Skeletal muscle cell (primary cell): ENCODE measurements at places on chromosomes 4 and X.

DNA sequence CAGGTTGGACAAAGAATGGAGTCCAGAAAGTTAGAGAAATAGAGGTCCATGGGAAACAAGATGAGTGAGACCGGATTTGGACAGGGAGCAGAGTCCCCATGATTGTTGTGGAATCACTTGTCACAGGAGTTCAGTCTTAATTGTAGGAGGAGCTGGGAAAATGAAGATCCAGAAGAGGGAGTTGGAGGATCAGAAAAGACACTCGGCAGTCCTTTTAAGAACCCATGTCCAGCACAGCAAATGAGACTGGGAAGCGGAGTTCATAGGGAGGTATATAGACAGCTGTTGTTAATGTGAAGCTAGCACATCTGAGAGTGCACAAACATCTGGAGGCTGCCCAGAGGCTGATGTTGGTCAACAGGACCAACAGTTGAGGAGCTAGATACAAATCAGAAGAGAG is 111.4 kb upstream of the RXFP1 start:
- DNase-seq, result no peak

GRCh38 chrX:108245462-108245861 is 153.9 kb downstream of the ATG4A start:
- DNase-seq, result no peak

DNA sequence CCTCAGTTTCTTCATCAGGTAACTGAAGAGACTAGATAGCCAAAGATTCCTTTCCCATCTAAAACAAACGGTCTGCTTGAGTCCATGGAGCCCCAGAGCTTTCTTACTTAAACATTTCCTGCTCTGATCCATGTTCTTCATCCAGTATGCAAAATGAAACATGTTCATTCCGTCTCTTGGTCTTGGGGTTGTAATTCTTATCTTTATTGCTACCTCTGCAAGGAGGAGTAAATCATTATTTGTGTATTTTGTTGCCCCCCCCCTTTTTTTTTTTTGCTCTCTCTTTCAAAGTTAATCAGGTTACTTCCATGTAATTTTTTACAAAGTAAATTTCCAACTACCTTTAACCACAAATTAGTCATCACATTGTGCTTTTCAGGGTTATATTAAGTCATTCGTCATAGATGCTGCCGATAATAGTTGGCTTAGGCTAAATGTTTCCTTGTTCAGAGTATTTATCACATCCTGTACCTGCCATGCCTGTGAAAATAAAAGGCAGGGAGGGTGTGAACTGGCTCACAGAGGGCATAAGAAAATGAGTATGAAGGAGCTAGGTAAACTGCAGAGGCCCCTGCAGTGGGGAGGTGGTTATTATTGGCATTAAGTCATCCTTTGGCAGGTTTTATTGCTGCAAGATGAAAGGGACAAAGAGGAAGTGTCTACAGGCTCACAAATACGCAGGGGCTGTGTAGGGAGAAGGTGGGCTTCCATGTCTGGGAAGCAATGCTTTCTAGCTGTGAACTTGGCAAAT is 76.7 kb upstream of the HS3ST1 start:
- DNase-seq, result no peak

- peak; percentile 58 for DNase-seq
Measured at GRCh38 chr4:48331577-48332330, 9.6 kb upstream of the SLAIN2 start.

DNA sequence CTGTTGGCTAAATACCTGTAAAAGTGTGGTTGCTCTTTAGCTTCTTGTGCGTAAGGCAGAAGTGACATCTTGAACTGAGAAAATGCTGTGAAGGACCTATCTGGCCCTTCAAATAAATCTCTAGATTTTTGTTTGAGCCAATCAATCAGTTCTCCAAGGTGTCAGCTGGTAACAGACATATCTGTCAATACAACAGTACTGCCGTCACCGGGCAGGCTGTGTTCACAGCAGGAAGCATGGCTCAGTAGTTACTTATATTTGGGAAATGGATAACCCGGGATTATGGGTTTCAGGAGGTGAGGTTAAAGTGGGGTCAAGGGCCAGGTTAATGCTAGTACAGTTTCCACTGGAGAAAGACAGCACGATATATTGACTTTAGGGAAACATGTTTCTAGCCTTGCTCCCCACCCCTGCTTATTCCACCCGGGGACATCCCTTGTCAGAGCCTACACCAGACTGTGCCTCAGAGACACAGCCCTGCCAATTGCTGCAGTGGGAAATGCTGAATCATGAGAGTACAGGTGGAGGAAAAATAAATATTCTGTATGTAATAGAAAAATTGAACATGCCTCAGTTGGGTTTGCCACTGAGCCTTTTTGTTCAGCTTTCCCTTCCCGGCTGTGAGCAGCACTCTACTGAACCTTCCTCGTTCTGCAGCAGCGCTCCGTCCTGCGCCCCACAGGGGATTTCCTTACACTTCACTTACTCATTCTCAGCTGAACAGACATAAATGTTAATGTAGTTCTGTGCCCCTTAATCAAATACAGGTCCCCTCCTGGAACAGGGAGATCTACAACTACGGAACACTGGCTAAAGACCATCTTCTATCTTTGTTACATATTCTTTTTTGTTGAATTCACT is 121.1 kb downstream of the MGST2 start:
- no peak for DNase-seq

- no peak for DNase-seq
Measured at GRCh38 chr4:6112606-6113290, 87.6 kb downstream of the JAKMIP1 start.

DNA sequence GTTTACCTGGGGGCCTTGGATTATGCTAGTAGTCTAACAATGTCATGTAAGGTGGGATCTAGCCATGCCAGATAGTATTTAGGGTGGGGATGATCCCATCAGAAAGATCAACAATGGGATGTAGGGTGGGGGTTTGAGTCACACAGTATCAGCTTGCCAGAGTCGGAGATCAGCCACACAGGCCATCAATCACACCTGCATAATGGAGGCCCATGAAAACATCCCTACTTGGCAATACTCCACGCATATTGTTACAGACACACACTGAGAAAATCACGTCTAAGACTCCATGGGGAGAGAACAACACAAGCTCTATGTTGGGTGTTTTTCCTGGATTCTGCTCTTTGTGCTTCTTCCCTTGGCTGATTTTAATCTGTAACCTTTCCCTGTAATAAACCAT is 49.5 kb upstream of the SLC25A4 start:
- no peak for DNase-seq

GRCh38 chr4:21195682-21196081 is 495.4 kb downstream of the PACRGL start:
- DNase-seq, result no peak

- no peak for DNase-seq
Measured at GRCh38 chr4:165508372-165509120, 129.7 kb downstream of the CPE start.

GRCh38 chr4:96227515-96227914 is 387.6 kb downstream of the PDHA2 start:
- no peak for DNase-seq

DNA sequence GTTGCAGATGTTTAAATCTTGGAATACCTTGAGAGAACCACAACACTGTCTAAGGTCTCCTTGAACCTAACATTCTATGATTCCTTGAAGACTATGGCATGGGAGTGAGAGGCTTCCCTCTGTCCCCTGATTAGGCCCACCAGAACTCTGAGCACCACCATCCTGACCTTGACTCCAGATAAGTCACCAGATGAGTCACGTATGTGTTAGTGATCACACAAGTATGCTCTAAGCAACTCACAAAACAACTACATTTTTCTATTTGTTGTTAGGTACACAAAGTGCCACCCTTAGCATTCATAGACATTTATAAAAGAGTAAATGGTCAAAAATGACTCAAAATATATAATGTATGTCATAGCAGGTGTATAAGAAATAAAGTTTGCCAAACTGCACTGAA is 252.9 kb upstream of the CXXC4 start:
- no peak for DNase-seq

GRCh38 chr4:91427171-91427570 is 876.6 kb upstream of the GRID2 start:
- no peak for DNase-seq
